ENCODE measurements at places on chromosomes 2 and 18.

GRCh38 chr2:157460384-157460837 is 16.5 kb upstream of the CYTIP start:
- DNase-seq = no peak

DNA sequence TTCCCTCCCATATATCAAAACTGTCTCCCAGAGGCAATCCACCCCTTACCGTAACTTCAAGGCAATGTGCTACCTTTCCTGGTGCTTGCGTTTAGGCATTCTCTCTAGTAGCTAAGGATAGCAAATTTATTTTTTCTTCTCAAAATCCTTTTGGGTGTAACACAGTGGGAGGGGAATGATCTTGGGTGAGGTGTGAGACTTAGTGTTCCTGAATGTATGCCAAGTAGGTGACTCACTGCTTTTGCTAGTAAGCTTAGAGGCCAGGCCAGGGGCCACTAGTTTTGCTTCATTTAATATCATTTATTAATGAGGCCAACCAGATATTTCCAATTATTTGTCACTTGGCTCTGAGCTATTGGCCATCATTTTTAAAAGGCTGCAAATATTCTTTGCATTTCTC is 135.5 kb downstream of the NAPG start:
- no peak for DNase-seq

DNA sequence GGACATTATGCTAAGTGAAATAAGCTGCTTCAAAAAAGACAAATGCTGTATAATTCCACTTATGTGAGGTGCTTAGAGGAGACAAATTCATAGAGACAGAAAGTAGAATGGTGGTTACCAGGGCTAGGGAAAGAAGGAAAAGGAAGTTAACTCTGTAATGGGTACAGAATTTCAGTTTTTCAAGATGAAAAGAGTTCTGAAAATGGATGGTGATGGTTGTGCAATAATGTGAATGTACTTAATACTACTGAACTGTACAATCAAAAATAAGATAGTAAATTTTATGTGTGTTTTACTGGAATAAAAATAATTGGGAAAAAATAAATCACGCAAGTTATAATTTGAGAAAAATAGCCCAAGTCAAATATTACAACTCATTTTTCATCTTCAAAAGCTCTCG is 27.5 kb downstream of the ARHGAP25 start:
- DNase-seq = no peak

- DNase-seq = no peak
Measured at GRCh38 chr2:120885321-120885720, 149.7 kb downstream of the GLI2 start.

DNA sequence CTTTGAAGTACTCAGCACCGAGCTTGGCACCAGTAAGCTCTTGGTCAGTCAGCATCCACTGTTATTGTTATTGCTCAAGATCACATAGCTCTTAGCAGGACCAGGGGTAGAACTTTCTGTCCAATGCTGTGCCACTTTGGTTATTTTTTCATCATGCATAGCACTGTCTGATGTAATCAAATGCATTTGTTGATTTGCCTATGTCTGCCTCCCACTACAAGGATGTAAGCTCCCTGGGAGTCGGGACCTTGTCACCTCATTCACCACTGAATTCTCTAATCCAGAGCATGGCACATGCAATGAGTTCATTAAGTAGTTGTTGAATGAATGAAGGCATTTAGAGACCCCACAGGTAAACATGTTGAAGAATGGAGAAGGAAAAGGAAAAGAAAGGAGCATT is 29.0 kb upstream of the DLX1 start:
- no peak for DNase-seq

DNA sequence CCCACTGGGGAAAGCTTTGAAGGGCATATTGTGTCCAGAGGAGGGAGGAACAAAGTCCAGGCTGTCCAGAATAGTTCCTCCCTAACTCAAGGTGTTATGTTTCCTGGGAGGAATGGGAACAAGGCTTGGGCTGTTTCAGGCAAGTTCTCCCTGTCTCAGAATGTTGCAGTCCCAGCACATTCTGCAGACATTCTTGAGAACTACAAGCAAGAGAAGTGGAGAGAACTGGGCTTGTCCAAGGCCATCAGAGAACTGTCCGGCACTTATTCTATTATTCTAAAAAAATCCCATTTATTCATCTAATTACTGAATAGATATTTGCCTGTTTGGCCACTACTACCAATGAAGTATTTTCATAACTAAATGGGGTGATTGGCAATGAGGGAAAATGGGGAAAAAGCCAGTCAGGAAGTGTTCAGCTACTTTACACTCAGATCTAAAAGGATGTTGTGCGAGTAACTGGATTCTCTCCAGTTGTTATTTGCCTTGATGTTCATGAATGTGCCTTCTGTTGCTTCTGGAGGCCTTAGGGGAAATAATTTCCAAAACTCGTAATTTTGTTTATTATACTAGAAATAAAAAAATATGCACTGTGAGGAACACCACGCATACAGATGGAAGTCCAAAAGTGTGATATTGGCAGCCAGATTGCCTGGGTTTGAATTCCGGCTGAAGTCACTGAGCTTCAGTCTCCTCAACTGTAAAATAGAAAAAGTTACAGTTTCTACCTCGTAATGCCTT is 300.1 kb upstream of the RND3 start:
- no peak for DNase-seq

- no peak for DNase-seq
Measured at GRCh38 chr2:23746141-23746863, 180.6 kb downstream of the ATAD2B start.

DNA sequence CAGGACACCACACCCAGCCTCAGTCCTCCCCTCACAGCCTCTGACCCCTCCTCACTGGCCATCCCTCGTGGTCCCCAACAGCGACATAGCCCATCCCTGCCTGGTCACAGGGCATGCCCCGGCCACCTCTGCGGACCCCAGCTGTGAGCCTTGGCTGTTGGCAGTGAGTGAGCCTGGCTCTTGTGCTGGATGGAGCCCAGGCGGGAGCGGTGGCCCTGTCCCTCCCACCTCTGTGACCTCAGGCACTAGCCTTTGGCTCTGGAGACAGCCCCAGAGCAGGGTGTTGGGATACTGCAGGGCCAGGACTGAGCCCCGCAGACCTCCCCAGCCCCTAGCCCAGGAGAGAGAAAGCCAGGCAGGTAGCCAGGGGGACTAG is 7.9 kb downstream of the DES start:
- no peak for DNase-seq

DNA sequence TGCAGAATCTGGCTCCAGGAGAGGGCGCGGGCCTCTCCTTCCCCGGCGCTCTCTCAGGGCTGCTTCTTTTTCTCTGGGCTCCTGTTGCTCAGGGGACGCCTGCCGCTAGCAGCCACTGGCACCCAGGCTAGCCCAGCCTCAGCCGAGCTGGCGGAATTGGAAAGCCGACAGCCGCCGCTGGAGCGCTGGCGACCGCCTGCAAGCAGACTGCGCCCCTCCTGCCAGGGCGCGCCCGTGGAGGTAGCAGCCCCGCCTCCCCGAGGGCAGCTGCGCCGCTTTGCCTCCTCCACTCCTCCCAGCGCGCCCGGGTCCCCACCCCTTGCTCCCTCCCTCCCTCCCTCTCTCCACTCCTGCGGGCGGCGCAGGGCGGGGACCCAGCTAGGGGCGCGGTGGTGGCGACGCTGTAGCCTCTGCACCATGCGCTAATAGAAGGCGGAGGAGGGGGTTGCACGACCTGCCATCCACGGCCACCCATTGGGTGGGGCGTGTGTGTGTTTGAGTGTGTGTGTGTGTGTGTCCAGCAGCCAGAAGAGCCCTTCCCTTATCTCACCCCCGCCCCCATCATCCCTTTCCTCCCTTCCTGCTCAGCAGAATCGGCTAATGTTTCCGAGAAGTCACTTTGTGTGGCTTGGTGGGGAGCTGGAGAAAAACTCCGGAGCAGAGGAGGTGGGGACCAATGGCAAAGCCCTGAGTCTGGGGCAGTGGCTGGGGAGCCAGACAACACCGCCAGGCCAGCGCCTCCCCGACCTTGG is at the start of gene SCN9A:
TSS of gene SCN9A (minus strand) at position 209 of the 752 bp plus-strand sequence. CDS start 64,188 bp downstream, outside the sequence.
- peak; percentile 76 for DNase-seq

GRCh38 chr2:218962859-218963492 is 3.5 kb downstream of the CDK5R2 start:
- DNase-seq = no peak

GRCh38 chr18:68263481-68263880 is 451.4 kb downstream of the TMX3 start:
- DNase-seq = no peak

- DNase-seq = no peak
Measured at GRCh38 chr2:10913501-10914271, 2.0 kb downstream of the KCNF1 start.

DNA sequence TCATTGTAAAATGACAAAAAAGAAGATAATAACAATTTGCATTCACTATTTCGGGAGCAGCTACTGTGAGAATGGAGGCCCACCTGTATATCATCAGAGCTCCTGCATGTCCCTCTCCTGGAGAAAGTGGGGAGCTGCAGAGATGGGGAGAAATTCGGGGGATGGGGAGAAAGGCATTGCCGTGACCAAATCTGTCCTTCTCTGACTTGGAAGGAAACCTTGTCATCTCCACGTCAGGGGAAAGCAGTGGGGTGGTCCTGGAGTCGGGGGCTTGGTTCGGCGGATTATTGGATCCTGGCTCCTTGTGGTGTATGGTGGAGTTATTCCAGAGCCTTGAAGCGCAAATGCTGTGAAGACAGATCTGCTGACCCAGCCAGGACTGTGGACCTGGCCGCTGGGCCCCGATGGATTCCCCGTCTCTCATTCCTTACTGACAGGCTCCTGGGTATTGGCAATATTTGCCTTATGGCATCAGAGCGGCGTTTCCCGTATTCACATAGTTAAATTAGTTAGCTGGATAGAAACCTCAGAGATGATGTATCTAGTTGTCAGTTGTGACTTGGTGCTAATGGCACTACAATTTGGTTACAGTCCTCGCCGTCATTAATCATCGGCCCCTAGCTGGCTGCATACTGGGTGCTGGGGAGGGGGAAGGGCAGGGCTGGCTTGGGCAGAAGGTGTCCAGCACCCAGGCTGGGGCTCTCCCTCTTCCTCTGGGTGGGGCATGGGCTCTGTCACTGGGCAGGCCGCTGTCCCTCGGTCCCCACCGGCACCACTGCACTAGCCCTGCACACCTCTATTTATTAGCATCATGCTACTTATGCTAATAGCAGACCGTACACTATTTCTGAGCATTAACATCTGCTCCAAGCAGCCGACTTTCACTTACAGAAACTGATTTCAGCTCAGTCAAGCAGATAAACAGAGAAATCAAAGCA is 31.7 kb downstream of the CELF4 start:
- DNase-seq = no peak

- no peak for DNase-seq
Measured at GRCh38 chr18:62987055-62987830, 271.9 kb downstream of the PHLPP1 start.

DNA sequence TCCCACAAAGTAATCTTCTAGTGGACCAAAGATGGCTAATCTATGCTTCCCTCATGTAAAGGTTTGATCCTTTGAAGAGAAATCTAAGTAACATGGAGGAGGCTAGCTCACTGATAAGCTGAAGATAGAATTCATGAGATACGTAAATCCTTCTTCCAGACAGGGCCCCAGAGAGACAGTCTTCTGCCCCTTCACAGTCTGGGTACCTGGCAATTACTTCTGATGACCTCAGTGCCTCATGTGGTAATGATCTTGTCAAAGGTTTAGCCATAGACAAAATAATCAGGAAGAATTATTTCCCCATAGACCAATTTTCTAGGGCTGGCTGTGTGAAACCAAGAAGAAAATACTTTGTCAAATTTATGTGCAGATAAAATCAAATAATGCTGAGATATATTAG is 495.8 kb downstream of the METTL4 start:
- DNase-seq = no peak

GRCh38 chr2:88074854-88075292 is 7.2 kb downstream of the SMYD1 start:
- no peak for DNase-seq

DNA sequence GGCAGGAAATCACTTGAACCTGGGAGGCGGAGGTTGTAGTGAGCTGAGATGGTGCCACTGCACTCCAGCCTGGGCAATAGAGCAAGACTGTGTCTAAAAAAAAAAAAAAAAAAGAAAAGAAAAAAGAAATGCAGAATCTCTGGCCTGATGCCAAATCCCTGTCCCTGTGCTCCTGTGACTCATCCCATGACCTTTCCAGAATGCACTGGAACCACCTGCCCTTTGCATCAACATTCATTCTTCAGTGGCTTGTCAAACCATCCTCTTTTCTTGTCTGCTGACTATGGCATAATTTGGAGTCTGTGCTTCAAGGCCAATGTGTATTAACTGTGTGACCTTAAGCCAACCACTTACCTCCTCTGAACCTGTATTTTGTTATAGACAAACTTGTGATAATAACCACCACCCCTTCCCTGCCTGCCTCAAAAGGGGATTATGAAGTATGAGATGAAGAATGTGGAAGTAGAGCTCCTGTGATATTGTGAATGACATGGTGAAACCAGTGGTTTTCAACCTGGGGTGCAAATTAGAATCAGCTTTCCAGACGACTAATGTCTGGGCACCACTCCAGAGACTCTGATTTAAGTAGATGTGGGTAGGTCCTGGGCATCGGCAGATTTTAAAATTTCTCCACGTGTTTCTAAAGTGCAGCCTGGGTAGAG is 189.3 kb downstream of the CLIP4 start:
- no peak for DNase-seq

DNA sequence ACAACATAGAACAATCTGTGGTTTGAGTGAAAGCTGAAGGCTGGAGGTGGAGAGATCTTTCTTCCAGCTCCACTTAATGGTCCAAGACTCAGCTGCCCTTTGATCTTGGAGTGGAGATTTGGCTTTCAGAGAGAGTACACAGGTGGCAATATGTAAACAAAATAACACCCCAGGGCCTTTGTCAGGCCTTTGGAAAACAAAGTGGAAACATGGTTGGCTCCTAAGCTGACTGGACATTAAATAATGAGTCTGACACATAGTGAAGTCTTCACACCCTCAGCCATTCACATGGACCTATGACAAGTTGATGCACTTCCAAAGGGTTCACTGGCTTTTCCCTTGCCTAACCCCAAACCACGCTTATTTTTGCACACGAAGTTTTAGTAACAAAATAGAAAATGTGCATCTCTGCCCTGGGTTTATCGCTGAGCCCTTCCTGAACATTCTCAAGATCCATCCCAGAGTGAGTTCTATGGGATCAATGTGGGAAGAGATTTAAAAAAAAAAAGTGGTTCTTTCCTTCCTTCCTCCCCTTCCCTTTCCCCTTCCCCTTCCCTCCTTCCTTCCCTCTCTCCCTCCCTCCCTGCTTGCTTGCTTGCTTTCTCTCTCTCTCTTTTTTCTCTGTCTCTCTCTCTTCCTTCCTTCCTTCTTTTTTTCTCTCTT is 201.3 kb upstream of the NT5C1B start:
- no peak for DNase-seq

DNA sequence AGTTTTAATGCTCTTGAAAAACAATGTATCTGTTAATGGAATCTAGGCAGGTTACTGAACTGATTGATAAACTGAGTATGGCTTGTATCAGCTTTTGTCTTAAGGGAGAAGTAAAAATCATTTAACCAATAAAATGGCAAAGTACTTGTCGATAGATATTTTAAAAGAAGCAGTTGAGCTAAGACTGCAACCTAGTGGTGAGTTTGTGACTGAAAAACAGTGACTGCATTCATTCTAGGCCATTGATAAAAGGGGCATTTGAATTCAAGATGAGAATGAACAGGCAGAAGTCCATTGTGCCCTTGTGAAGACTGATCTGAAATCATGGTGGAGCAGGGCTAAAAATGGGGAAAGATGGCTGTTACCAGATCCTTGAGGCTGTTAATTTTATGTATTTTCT is 59.4 kb upstream of the MSTN start:
- no peak for DNase-seq

GRCh38 chr2:5093518-5093917 is 598.7 kb upstream of the SOX11 start:
- DNase-seq = no peak
